ENCODE measurements at places on chromosomes 4 and X. TPM values are rescaled to one million over a fixed set of nuclear protein-coding genes. Genes with fewer than 3 reads are reported as not detected.

C4orf17 gene
- total RNA-seq: not detected

HTN1 gene
- not detected for total RNA-seq

NAP1L3 gene
- total RNA-seq: 1.3 TPM

F9 gene
- total RNA-seq: not detected

GAB3 gene
- total RNA-seq: 4.1 TPM

CORIN gene
- total RNA-seq: under 0.01 TPM

NWD2 gene
- not detected for total RNA-seq

VCX2 gene
- not detected for total RNA-seq

WAS gene
- total RNA-seq: 0.17 TPM

PAGE2 gene
- not detected for total RNA-seq

CABS1 gene
- not detected for total RNA-seq

CLCN3 gene
- total RNA-seq: 61.6 TPM

MAGEB2 gene
- not detected for total RNA-seq

GATA1 gene
- total RNA-seq: not detected

GABRA4 gene
- not detected for total RNA-seq

SMIM43 gene
- 0.83 TPM for total RNA-seq

NAA11 gene
- not detected for total RNA-seq

DUX4 gene
- not detected for total RNA-seq

TXK gene
- total RNA-seq: 0.66 TPM

GRID2 gene
- total RNA-seq: under 0.01 TPM

SLIT2 gene
- total RNA-seq: 12.6 TPM

NPY2R gene
- not detected for total RNA-seq

FRMD7 gene
- total RNA-seq: 0.26 TPM

DRP2 gene
- 0.50 TPM for total RNA-seq

TMPRSS11A gene
- total RNA-seq: not detected

SERPINA7 gene
- total RNA-seq: not detected

MAGEC3 gene
- total RNA-seq: not detected

REPS2 gene
- total RNA-seq: 0.50 TPM

RENBP gene
- total RNA-seq: 5.4 TPM

CD99 gene
- 177 TPM for total RNA-seq

TECRL gene
- not detected for total RNA-seq

FABP2 gene
- not detected for total RNA-seq

PAGE5 gene
- total RNA-seq: 0.66 TPM

DOK7 gene
- total RNA-seq: under 0.01 TPM

FAM236C gene
- total RNA-seq: not detected

TMEM156 gene
- total RNA-seq: 0.26 TPM

FDCSP gene
- total RNA-seq: not detected

SLITRK2 gene
- 0.66 TPM for total RNA-seq

CT45A3 gene
- not detected for total RNA-seq

ADH7 gene
- total RNA-seq: not detected

WDFY3 gene
- 64.5 TPM for total RNA-seq

Data from fibroblast of lung (primary cell).